ENCODE measurements at places on chromosomes 6 and 20.

- DNase-seq: no peak
Observed at GRCh38 chr6:85670573-85670972, 27.9 kb upstream of the SYNCRIP start.

DNA sequence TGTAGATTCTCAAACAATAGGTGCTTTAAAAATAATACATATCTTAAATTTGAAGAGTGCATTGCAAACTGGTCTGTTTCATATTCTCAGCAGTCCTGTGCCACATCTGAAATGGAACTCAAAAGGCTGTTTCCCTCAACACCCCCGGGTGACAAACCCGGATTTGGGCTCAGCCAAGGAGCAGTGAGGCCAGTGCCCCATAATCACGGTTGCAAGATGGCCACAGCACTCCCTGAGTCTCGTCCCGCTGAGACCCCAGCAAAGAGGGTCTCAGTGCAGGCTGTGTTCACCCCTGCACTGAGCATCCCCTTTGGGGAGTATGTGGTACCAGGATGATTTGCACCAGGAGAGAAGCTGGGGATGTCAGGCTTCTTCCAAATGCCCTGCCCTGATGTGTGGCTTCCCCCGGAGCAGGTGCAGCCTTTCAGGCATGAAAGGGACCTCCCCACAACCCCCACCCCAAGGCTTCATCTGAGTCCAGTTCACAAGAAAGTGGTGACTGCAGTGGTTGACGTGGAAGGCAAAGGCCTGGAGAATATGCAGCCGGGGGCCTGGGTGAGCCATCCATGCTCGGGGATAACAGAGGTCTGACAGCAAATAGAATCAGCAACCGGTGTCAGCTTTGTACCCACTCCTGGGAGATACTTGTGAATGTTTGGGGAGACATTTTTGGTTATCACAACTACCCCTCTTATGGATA is 202.9 kb downstream of the SYNDIG1 start:
- no peak for DNase-seq

DNA sequence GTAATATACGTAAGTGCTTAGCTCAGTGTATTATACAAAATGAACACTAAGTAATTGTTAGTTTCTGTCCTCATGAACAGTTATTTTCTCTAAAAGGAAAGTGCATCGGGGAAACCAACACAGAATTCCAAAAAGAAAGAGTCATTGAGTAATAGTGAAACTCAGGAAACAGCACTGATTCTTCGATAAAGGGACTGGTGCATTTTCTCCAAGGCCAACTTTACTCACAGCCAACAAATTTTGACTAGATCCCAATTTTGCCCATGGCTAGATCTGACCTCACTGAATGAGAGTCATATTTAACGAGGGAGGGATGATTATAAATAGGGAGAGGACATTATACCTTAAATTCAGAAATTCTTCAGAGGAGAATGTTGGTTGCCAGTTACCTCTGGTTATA is 390.9 kb upstream of the NRSN1 start:
- no peak for DNase-seq

DNA sequence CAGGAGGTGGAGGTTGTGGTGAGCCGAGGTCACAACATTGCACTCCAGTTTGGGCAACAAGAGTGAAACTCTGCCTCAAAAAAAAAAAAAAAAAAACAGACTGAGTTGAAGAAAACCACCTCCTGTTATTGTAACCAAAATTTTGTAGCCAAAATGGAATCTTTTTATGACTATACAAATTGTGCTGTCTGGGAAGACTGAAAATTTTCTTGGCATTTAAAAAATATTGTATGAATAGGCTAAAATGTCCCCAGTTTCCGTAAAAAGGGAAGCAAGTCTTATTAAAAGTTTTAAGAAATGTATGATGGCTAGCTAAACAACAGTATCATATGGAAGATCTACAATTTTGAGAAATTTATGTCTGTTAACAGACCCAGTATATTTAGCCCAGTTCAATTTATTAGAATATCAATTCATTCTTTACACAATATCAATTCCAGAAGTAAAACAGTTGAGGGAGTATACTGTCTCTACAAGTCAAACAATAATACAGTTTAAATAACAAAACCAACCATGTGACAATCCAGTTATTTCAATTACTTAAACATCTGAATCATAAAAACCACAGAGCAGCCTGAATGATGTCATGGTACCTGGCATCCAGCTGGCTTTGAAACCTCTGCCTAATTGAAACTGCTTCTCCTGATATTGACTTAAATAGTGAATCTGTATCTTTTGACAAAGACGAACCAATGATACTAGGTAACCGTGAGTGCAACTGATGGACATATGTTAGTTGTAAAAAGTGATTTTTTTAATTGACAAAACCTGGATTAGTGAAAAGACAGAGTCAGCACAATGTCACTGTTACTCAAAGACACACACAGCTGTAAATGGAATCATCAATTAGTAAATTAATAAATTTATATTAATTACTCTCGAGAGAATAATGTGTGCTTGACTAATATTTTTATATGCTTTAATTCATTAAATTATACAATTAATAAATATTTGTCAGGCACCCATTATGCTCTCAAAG is 166.6 kb upstream of the MARCKS start:
- DNase-seq: no peak

GRCh38 chr6:4615891-4616290 is 160.3 kb upstream of the CDYL start:
- DNase-seq: no peak

GRCh38 chr6:136677822-136678221 is 114.5 kb downstream of the MAP3K5 start:
- no peak for DNase-seq

GRCh38 chr6:157845493-157846259 is 22.6 kb downstream of the SNX9 start:
- no peak for DNase-seq

GRCh38 chr6:52650941-52651340 is 20.0 kb upstream of the TMEM14A start:
- no peak for DNase-seq

- DNase-seq: no peak
Observed at GRCh38 chr6:43942011-43942442, 172.0 kb downstream of the VEGFA start.

GRCh38 chr6:137875606-137876005 is 8.5 kb downstream of the TNFAIP3 start:
- DNase-seq: no peak

Data from activated T-cell treated with anti-CD3 and anti-CD28 coated beads for 24 hours (primary cell).